ENCODE measurements at places on chromosomes 11 and 22. TPM values are rescaled to one million over a fixed set of nuclear protein-coding genes. Genes with fewer than 3 reads are reported as not detected.

DNA sequence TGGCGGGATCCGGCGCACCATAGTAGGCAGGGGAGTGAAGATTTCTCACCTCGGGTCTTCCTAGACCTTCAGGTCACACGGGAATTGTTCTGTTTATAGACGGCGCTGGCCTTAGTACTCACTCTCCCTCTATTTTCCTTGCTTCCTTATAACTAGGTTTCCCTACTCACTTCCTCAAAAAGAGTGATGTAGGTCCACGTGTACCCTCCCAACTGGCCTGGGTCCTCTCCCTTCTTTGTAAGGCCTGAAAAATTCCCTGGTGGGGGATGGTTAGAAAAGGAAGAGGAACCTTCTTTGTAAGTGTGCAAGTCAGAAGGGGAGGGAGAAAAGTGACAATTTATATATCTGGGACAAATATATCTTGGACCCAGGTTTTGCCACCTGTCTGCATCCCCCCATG is 2.9 kb upstream of the TMEM9B start:
- no peak overlapping the region for H3K27ac ChIP-seq
- H3K4me1 ChIP-seq, result peaks cover 23% of the 10 kb centered on the region
- no peaks in the 10 kb centered on the region for H3K36me3 ChIP-seq
- no peak overlapping the region for H3K4me3 ChIP-seq

- no peaks in the 10 kb centered on the region for H3K4me1 ChIP-seq
- no peak overlapping the region for H3K4me3 ChIP-seq
- no peak overlapping the region for H3K27ac ChIP-seq
- H3K27me3 ChIP-seq, result no peaks in the 10 kb centered on the region
- no peak for DNase-seq
- H3K36me3 ChIP-seq, result no peaks in the 10 kb centered on the region
These were observed 31.8 kb upstream of the FLI1 start for GRCh38 chr11:128662076-128662475.

Gene GGTLC3
- not detected for total RNA-seq

DNA sequence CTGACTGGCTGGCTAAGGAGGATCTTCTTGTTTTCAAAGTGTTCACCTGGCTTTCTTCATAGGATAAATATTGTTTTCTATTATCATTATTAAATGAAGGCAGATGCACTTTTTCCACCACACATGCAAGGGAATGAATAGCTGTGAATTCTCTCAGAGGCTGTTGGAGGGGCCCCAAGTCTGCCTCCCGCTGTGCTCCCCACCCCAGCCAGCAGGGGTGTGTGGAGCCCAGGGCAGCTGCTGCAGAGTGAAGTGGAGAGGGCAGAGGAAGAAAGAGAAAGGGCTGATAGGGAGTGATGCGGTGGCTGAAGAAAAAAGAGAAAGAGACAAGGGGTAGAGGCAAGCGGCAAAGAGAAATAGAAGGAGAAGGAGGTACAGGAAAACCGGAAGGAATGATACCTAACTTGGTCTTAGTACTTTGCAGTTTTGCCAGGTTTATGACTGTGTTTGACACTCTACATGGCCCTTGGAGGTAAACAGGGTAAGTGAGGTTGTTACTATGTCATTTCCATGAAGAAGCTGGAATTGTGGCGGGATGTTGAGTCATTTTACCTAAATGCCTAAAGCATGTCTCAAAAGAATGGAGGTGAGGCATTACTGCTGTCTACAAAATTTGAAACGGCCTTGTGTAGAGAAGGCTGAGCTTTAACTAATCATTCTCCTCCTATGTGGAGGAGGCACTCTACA is 145.7 kb upstream of the B3GAT1 start:
- H3K36me3 ChIP-seq, result no peaks in the 10 kb centered on the region
- H3K27me3 ChIP-seq, result no peaks in the 10 kb centered on the region
- no peaks in the 10 kb centered on the region for H3K4me1 ChIP-seq
- no peak overlapping the region for H3K27ac ChIP-seq

GRCh38 chr22:49449377-49449776 is 378.3 kb downstream of the BRD1 start:
- no peaks in the 10 kb centered on the region for H3K36me3 ChIP-seq
- no peak overlapping the region for H3K27ac ChIP-seq
- no peak overlapping the region for H3K4me3 ChIP-seq
- no peaks in the 10 kb centered on the region for H3K4me1 ChIP-seq
- no peaks in the 10 kb centered on the region for H3K27me3 ChIP-seq

Gene MAPK11
- total RNA-seq, result 3.6 TPM

DNA sequence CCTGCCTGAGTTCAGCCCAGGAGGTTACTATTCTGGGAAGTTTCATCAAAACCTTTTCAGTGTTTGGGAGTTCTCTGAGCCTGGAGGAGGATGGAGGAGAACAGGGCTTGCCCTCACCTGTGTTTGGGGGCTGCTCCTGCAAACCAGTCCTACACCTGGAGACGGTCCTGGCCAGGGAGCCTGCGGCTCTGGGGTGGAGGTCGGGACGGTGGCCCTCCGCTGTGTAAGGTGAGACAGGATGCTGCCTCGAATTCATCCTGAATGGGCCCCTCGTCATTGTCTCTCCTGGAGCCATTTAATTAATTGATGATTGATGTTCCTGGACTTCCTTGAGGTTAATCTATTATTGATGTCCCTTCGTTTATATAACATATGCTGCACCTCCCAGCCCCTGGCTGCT is 6.3 kb downstream of the DAGLA start:
- H3K27ac ChIP-seq, result no peak overlapping the region
- H3K4me3 ChIP-seq, result no peak overlapping the region
- no peaks in the 10 kb centered on the region for H3K27me3 ChIP-seq
- no peak for DNase-seq

GRCh38 chr22:24285245-24285644 is 14.6 kb downstream of the SPECC1L start:
- peaks cover 45% of the 10 kb centered on the region for H3K4me1 ChIP-seq
- no peak for DNase-seq
- no peak overlapping the region for H3K4me3 ChIP-seq
- H3K27ac ChIP-seq, result no peak overlapping the region
- H3K27me3 ChIP-seq, result no peaks in the 10 kb centered on the region
- H3K36me3 ChIP-seq, result no peaks in the 10 kb centered on the region

Gene VSTM5
- total RNA-seq, result not detected

DNA sequence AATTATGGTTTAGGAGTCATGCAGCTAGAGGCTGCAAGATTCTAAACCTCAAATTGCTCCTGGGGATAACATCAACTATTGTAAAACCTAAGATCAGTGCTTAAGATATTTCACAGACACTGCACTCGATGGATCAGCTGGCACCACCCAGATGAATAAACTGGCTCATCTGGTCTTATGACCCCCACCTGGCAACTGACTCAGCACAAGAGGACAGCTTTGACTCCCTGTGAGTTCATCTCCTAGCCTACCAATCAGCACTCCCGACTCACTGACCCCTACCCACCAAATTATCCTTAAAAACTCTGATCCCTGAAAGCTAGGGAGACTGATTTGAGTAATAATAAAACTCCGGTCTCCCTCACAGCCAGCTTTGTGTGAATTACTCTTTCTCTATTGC is 782 bp upstream of the TTC12 start:
- no peaks in the 10 kb centered on the region for H3K27me3 ChIP-seq
- H3K36me3 ChIP-seq, result no peaks in the 10 kb centered on the region
- peaks cover 13% of the 10 kb centered on the region for H3K4me1 ChIP-seq
- H3K27ac ChIP-seq, result peak overlapping the region; percentile 92
- DNase-seq, result no peak

Gene TMEM121B
- not detected for total RNA-seq

DNA sequence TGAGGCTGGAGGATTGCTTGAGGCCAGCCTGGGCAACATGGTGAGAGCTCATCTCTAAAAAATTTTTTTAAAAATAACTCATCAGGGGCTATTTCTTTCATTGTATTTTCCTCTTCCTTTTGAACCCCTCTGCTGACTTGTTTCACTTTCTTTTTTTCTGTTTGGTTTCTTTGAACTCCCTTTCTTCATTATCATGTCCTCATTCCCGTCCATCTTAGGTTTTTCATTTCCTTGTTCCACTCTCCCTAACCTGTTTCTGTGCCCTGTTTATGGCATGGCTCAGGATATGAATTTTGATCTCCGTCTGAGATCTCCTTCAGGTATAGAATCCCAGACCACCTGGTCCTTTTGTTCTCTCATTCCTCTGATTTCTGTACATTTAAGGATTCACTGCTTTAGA is 12.5 kb downstream of the MARK2 start:
- H3K36me3 ChIP-seq, result no peaks in the 10 kb centered on the region
- no peak for DNase-seq
- H3K27me3 ChIP-seq, result no peaks in the 10 kb centered on the region
- peaks cover 65% of the 10 kb centered on the region for H3K4me1 ChIP-seq
- H3K27ac ChIP-seq, result peak overlapping the region; percentile 93

DNA sequence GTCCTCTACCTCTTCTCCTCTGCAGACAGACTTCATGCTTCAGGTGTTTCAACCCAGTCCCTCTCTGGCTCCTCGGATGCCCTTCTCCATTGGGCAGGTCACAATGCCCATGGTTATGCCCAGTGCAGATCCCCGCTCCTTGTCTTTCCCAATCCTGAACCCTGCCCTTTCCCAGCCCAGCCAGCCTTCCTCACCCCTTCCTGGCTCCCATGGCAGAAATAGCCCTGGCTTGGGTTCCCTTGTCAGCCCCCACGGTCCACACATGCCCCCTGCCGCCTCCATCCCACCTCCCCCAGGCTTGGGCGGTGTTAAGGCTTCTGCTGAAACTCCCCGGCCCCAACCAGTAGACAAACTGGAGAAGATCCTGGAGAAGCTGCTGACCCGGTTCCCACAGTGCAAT is 9.3 kb upstream of the BACE1-AS start:
- H3K27ac ChIP-seq, result peak overlapping the region; percentile 15
- H3K4me3 ChIP-seq, result no peak overlapping the region
- H3K4me1 ChIP-seq, result peaks cover 31% of the 10 kb centered on the region
- no peak for DNase-seq
- no peaks in the 10 kb centered on the region for H3K36me3 ChIP-seq
- no peaks in the 10 kb centered on the region for H3K27me3 ChIP-seq

DNA sequence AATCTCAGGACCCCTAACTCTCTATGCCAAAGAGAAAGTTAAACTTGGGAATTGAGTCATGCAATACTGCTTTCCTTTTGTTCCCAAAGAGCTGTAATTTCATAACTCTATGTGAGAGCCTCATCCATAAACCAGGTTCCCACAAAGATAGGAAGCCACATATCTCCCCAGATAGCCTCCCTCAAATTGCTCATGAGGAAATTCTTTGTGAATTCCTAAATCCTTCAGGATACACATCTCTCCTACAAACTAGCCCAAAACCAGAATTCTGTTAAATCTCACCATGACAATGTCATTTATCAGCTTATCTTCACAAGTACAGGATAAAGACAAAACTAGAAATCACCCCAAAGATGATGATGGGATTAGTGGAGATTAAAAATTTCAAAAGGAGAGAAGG is 4.7 kb upstream of the NXPE2 start:
- no peak for DNase-seq
- no peaks in the 10 kb centered on the region for H3K36me3 ChIP-seq
- H3K27me3 ChIP-seq, result no peaks in the 10 kb centered on the region
- H3K4me1 ChIP-seq, result no peaks in the 10 kb centered on the region

DNA sequence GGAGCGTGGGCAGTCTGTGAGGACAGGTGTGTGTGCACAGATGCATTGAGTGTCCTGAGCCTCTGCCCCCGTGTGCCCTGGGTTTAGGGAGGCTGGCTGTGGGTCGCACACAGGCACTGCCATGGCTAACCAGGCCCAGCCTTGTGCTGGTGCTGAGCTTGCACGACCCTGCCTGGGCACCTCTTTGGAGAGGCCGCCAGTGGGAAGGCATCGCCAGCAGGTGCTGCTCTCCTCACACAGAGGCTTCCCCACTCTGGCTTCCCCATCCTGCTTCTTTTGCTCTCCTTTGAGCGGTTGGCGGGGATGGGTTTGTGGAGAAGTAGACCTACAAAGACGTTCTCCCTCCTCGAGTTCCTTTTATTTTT is 4.1 kb downstream of the WNT7B start:
- peaks cover 22% of the 10 kb centered on the region for H3K4me1 ChIP-seq
- no peaks in the 10 kb centered on the region for H3K27me3 ChIP-seq
- H3K27ac ChIP-seq, result no peak overlapping the region

- no peaks in the 10 kb centered on the region for H3K4me1 ChIP-seq
- H3K4me3 ChIP-seq, result no peak overlapping the region
- DNase-seq, result no peak
These were observed 84.9 kb upstream of the PRR5 start for GRCh38 chr22:44616882-44617655.

Gene SLC22A9
- 0.66 TPM for total RNA-seq

- H3K36me3 ChIP-seq, result no peaks in the 10 kb centered on the region
- no peak overlapping the region for H3K4me3 ChIP-seq
- no peaks in the 10 kb centered on the region for H3K27me3 ChIP-seq
- no peak overlapping the region for H3K27ac ChIP-seq
- H3K4me1 ChIP-seq, result peaks cover 13% of the 10 kb centered on the region
These were observed 340.4 kb downstream of the SOX6 start for GRCh38 chr11:16015741-16016467.

Gene MYBPC3
- total RNA-seq, result not detected

GRCh38 chr22:34427436-34427835 is 507.2 kb upstream of the LARGE1 start:
- H3K27ac ChIP-seq, result no peak overlapping the region

Gene SLC17A6
- total RNA-seq, result not detected

GRCh38 chr11:25317216-25317615 is 820.4 kb downstream of the LUZP2 start:
- no peaks in the 10 kb centered on the region for H3K4me1 ChIP-seq
- H3K27me3 ChIP-seq, result no peaks in the 10 kb centered on the region
- no peak for DNase-seq
- H3K4me3 ChIP-seq, result no peak overlapping the region

DNA sequence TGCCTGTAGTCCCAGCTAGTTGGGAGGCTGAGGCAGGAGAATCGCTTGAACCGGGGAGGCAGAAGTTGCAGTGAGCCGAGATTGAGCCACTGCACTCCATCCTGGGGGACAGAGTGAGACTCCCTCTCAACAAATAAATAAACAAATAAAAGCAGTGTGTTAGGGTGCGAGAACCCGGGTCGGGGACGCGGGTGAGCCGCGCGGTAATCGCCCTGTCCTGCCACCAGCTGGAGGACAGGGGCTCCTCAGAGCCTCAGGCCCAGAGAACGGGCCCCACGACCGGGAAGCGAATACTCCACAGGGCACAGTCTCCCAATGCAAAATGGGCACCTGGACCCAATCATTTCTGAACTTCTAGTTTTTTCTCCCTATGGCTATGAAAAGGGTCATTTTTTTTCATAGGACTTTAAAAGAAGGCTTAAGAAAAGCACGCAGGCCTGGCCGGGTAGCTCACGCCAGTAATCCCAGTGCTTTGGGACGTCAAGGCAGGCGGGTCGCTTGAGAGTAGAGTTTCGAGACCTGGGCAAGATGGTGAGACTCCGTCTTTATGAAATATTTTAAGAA is 744 bp upstream of the MCM5 start:
- peak overlapping the region; percentile 83 for H3K27ac ChIP-seq
- H3K4me3 ChIP-seq, result peak overlapping the region; percentile 60
- peak; percentile 26 for DNase-seq

- H3K27ac ChIP-seq, result no peak overlapping the region
- no peaks in the 10 kb centered on the region for H3K4me1 ChIP-seq
- no peak overlapping the region for H3K4me3 ChIP-seq
- no peaks in the 10 kb centered on the region for H3K36me3 ChIP-seq
- H3K27me3 ChIP-seq, result no peaks in the 10 kb centered on the region
These were observed 309.4 kb upstream of the ZC3H12C start for GRCh38 chr11:109783840-109784239.

Measured in body of pancreas (tissue), 4 donors.